Non-pigmented ciliary epithelial cell (primary cell): ENCODE measurements at places on chromosomes 11 and 22.
A peak's percentile ranks its signal among the peaks of the same experiment; 100 is the strongest.

GRCh38 chr11:119459293-119459976 lies 36.5 kb upstream of the THY1 start:
- no peak for DNase-seq

GRCh38 chr11:80118073-80118472 lies 677.2 kb upstream of the TENM4 start:
- DNase-seq, result no peak

DNA sequence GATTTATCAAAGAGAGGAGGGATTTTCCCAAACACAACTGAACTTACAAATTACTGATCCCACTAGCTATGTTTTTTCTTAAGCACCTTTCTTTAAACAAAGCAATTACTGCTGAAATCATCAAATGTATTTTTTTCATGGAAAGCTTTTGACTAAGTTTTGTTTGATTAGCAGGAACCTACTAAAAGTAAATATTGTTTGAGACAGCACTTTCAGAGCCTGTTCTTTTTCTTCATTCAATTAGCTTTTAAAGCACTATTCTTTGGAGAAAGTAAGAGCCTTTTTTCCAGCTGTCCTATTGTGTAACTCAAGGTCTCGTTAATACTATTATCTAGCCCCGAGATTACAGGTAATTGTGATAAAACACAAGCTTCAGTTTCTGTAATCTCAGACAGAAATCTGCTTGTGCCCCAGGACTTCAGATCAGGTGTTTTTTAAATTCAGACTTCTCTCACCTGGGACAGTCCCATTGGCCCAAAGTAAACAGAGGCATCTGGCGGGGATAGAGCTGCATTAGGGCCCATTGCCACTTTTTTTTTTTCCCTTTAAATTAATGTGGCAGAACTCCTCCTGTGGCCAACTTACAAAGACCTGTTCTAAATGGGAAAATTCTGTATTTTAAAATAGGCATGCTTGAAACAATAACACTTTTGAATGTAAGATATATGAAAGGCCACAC lies 11.0 kb downstream of the CSTPP1 start:
- no peak for DNase-seq

GRCh38 chr11:35236667-35237003 lies 97.7 kb downstream of the CD44 start:
- DNase-seq, result no peak

DNA sequence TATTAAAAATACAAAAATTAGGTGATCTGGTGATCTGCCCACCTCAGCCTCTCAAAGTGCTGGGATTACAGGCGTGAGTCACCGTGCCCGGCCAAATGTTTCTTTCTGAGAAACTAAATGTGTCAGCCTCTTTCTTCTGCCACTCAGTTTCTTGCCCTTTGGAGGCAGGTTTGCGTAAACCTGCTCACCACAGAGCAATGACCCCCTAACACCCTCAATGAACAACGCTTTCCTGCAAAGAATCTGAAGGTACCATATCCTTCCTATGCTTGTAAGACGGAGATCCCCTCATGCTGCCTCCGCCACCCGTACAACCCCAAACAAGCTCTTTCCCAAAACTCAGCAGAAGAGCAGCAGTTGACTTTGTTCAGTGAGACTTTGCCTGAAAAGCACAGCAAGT lies 38.7 kb upstream of the TTLL12 start:
- DNase-seq, result no peak

DNA sequence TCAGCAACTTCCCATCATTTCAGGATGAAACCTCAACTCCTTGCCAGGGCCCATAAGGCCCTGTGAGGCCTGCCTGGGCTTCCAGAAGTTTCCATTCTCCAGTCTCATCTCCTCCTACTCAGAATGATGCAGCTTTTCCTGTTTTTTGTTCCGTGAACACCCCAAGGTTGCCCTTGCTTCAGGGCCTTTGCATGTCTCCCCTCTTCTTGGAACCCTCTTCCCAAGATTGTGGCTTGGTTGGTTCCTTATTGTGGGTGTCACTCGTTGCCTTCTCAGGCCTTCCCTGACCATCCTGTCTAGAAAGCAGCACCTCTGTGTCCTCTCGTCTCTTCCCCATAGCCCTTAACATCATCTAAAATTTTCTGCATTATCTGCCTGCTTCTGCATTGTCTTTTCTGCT lies 23.2 kb upstream of the YWHAH start:
- DNase-seq, result no peak

DNA sequence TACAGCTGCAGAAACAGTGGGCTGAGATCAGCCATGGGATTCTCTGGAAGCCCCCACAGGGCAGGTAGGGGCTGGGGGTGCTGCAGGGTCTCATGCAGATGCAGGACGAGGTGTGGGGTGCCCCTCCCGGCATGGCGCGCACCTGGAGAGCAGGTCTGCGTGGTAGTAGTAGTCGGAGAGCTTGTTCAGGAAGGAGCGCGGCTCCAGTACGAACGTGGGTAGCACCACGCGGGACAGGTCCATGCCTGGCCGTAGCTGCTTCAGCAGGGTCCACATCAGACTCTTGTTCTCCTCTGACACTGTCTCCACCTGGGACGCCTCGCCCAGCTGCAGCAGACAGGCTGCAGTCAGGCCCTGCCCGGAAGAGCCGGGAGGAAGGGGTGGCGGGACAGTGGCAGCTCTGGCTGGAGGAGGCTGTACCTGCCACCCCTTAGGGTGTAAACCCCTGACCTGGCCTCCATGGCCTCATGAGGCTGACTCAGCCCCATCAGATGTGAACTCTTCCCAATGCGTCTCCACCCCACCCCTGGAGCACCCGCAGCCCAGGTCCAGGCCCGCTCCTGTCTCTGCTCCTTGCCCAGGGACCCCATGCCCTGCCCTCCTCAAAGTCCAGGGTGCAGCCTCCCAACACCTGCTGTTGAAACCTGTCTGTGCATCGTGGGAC lies 47.0 kb upstream of the CARS1 start:
- DNase-seq, result no peak

- DNase-seq, result no peak
These were observed 34.9 kb downstream of the FAM181B start for GRCh38 chr11:82698576-82699352.

GRCh38 chr11:89613911-89614310 lies 96.2 kb upstream of the TRIM77 start:
- no peak for DNase-seq

GRCh38 chr11:13261591-13262061 lies 16.0 kb upstream of the BMAL1 start:
- DNase-seq, result peak; percentile 56

DNA sequence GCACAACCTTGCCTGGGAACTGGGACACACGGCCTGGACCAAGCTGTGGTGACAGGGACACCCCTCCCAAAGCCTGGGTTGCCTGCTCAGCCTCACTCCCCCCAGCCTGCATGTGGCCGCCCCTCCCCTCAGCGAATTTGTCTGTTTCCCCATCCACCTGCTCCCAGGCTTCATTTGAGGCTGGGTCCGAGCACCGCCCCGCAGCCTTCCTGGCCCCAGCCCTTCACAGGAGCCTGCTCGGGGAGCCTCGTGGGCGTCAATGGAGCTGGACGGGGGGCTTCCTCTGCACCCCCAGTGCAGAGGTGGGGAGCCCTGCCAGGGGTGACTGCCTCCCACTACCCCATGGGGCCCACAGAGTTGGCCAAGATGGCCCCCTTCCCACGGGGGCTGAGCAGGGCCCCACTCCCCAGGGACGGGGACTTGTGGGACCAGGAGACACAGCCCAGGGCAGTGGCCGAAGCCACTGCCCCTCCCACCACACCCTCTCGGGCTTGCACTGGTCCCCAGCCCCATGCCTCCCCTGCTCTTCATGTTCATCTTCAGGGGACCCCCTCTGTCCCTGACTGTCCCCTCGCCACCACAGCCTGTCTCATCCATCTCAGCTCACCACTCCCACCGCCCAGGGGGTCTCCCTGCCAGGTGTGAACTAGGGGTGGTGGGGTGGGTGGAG lies 91.7 kb downstream of the WNT7B start:
- DNase-seq, result no peak

DNA sequence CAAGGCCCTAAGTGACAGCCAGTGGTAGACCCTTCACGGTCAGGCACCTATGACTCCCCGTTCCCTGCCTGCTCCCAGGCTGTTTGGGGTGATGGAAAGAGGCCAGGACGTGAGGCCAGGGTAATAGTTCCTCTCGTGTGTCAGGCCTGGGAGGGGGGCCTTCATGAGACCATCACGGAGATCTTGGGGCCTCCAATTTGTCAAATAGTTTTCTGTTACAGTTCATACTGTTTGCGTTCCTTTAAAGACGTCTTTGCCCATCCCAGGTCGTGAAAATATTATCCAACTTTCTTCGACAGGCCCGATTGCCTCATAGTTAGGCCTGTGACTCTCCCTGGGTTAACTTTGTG lies 62.2 kb upstream of the KCNQ1OT1 start:
- DNase-seq, result no peak

- no peak for DNase-seq
These were observed 103.6 kb upstream of the ANO1 start for GRCh38 chr11:69974528-69974927.

DNA sequence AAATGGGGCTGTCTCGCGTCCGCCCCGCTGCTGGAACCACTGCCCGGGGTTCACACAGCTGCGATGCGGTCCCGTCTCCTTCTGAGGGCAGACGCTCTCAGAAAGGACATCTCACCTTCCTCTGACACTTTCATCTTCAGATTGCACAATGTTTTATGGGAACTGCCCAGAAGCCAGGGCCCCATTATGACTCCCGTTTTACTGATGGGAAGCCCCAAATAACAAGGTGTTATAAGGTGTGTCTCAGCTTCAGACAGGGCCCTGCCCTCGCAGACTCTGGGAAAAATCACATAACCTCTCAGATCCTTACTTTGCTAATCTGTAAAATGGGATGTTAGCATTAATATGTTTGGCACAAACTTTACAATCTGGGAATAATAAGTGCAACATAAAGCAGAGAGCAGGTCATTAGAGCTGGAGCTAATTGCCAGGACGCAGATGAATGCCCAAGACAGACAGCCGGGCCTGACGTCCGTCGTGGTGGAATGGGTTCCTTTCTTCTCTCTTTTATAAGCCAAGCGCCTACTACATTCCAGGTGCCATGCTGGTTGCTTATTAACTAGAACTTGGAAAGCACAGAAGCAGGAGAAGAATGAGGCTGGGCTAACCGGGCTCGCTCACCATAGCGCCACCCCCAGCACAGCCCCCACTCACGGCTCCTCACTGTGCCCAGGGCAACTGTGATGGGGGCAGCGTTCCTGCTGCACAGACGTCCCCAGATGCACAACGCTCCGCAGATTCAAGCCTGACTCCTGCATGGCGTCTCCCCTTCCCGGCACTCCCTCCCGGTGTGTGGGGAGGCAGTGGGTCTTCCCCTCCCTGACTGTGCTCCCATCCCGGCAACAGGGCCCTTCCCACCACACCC lies 43.8 kb downstream of the TRMU start:
- no peak for DNase-seq

DNA sequence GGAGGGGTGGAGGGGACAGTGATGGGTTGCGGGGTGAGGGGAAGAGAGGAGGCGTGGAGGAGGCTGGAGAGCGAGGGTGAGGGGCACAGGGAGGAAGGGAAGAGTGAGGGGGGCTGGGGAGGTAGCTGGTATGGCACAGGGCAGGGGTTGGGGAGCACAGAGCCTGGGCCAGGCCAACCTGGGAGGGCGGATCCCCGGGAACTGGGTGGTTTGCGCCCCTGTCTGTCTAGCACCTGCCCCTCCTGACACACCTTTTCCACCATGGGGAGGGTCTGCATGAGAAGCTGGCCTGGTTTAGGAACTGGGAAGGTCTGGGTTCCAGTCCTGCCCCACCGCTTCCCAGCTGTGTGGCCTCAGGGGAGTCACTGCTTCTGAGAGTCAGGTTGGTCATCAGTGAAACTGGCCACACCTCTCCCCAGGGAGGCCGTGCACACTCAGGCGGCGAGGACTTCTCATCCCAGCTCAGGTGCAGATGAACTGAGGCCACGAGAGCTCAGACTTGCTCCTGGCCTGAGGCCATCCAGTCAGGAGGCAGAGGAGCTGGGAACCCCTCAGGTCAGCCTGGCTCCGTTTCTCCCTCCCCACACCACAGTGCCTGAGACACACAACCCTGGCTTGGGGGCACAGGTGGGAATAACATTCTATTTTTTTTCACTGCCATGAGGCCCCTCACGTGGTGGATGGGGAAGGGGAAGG lies 95.6 kb downstream of the PHF21B start:
- DNase-seq, result no peak

DNA sequence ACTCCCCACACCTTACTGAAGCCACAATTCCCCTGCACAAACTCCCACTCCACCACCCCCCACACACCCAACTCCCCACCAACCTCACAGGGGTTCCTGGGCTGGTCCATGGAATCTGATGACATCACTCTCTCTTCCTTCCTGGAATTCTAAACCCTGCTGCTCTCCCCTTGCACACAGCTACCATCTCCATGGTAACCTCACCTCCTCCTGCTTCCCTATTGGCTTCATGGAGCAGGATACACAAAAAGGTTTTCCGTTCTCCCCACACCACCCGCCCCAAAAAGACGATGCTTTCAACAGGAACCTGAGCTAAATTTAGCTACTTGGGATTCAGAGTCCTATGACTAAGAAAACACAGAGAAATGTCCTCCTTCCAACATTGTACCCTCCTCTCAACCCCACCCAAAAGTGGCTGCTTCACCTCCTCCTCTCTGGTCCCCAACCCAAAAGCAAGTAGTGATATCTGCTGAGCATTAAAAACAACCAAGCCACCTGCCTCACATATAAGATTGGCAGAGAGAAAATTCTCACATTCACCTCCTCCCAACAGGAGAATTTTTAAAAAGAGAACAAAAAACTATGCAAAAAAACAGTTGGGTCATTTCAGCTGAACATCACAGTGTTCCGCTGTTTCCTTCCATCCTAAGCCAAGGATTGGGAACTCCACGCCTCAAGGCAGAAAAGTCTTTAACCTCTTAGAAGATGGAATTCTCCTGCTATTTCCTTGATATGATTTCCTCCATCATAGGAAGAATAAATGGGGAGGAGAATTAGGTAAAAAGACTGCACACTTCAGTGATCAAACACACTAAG lies 66.9 kb downstream of the RBFOX2 start:
- DNase-seq, result no peak

- no peak for DNase-seq
These were observed 56.0 kb upstream of the CLMP start for GRCh38 chr11:123250892-123251656.

DNA sequence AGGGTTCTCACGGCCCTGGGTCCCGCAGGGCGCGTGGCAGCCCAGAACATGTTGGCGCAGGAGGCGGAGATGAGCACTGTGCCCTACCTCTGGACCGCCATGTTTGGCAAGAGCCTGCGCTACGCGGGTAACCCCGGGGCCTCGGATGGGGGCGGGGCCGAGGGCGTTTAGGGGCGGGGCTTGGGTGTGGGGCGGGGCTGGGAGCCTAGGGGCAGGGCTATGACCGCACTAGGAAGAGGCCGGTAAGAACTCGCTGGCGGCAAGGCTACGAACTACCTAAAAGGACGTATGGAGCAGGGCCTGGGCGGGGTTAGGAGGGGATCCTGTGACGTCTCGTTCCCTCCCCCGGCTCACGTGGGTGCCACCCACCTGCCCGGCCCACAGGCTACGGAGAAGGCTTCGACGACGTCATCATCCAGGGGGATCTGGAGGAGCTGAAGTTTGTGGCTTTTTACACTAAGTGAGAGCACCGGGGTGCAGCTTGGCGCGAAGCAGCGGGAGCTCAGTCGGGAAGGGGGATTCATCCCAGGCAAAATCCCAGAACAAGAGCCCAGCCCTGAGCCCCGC lies 2.8 kb upstream of the LZTR1 start:
- DNase-seq, result peak; percentile 41
